ENCODE measurements at places on chromosomes 2 and 18.

GRCh38 chr2:215773728-215774127 is 239.6 kb downstream of the MREG start:
- no peak for DNase-seq

GRCh38 chr2:97673915-97674283 is 4.4 kb downstream of the C2orf92 start:
- DNase-seq = no peak

GRCh38 chr2:153403940-153404339 is 74.6 kb downstream of the RPRM start:
- DNase-seq = no peak

DNA sequence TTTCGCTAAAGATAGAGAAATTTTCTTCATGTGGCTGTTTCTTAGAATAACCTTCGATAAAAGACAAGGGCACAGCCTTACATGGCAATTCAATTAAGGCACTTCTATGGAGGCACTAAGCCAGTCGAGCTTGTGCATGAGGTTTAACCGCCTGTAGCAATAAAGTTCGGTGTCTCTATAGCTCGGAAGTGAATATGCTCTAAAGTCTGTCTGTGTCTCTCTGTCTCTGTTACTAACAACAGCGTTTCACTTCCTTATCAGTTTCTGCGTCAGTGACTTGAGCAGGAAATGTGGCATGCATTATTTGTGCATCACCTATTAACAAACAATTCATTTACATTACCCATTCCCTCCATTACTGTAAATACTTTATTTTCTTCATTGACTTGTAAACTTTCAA is 365.1 kb upstream of the NETO1 start:
- no peak for DNase-seq

- DNase-seq = no peak
Observed at GRCh38 chr2:194867328-194867727, 789.7 kb upstream of the SLC39A10 start.

DNA sequence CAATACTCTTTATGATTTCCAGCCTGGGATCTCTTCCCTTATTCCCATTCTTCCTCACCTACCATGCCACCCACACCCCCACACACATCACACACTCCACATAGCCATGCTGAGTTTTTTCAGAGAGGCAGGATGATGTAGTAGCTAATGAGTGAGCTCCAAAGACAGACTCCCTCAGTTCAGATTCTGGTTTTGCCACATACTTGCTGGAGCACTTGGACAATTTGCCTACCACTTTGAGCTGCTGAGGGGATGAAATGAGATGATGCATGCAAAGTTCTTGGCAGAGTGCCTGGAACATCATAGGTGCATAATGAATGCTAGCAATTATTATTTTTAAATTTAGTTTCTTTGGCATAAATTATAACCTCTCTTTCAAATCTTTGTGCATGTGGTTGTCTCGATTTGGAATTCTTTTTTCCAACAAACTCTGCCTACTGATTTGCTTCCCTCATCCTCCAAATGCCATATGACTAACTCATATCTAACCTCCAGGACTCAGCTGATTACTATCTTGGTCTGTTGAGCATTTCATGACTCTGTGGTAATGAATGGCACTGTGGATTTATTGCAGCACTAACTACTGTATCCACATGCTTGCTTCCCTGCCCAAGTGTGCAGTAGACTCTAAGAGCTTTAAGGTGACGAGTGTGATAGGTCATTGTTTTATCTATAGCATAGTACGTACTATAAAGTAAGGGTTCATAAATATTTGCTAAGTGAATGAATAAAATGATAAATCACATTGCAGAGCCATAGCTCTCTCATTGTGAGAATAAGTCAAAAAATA is 99.1 kb downstream of the TACR1 start:
- no peak for DNase-seq

DNA sequence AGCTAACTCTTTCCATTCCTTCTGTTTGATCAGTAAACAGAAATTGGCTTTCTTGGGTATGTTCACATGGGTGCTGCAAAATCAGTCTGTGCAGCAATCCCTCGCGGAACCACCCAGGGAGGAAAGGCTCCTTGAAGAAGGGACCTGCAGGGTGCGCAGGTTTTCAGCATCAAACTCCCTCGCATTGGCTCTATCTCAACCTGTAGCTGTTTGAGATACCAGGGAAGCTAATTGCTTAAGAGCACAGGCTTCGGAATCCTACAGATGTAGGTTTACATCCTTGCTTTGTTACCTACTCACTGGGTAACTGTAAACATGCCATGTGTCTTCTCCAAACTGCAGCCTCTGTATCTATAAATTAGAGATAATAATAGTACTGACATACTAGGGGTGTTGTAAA is 43.2 kb downstream of the LAMA3 start:
- no peak for DNase-seq

DNA sequence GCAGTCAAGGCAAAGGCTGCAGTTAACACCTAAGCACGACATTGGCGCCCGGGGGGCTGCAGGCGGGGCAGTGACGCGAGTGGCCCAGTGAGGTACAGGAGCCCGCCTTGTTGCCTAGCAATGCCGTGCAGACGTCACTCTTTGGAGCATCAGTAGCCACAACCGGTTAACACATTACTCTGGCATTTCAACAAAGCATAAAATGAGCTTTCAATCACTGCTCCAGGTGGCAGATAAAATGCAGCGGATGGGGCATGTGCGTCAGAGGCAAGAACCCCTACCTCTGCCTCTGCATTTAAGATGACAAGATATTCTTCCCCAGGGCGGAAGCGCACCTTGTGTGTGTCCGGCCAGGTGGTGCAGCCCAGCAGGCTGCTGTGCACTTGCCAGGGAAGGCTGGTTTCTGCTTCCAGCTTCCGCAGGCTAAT is 139.4 kb downstream of the MTCL1 start:
- no peak for DNase-seq

GRCh38 chr18:58495207-58495606 is 133.7 kb downstream of the ALPK2 start:
- DNase-seq = no peak

- DNase-seq = no peak
Observed at GRCh38 chr18:7872569-7872968, 305.5 kb downstream of the PTPRM start.

- peak; percentile 46 for DNase-seq
Observed at GRCh38 chr2:153890576-153890975, 18.9 kb downstream of the GALNT13 start.

DNA sequence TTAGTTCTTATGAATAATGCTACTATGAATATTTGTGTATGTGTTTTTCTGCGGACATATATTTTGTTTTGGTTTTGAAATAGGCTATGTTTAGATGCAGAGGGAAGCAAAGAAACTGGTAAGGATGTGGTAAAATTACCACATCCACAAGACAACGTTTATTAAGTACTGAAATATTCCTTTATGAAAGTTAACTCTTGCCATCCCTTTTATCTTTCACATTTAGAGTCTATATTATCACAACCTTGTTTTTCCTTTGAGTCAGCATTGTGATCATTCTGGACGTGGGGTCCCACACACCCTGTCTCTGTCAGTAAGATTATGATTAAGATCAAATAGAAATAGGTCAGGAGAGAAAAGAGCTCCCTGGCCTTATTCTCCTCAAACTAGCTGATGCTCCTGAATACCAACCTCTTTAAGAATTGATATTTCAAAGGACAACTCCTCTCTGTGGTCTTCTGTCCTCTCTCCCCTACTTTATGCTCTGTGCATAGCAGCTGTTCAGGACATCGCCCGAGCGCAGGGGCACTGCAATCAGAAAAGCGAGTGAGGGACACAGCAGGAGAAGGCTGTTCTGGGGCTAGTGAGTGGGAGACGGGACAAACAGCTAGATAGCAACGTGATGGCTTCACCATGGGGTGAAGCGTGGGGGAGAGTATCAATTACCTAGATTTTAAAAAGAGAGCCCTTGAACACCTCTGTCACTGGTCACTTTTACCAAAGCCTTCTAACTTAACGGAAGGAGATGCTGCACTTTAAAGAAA is 12.2 kb downstream of the METAP1D start:
- DNase-seq = no peak

DNA sequence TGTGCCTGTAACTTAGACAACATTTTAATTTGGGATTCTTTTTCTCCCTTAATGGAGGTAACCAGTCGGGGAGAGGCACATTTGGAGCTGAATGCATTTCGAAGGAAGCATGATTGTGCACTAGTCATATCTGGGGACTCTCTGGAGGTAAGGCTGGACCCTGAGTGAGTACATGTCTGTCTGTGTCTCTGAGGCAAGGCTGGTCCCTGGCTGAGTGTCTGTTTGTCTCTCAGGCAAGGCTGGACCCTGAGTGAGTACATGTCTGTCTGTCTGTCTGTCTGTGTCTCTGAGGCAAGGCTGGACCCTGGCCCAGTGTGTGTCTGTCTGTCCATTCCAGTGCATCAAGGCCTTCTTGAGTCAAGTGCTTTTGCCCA is 51.5 kb upstream of the NFATC1 start:
- no peak for DNase-seq

Data from C1 segment of cervical spinal cord (tissue), 14 donors.